Effector memory CD8-positive, alpha-beta T cell (primary cell): ENCODE measurements at places on chromosomes 1 and 21.
A peak's percentile ranks its signal among the peaks of the same experiment; 100 is the strongest.

DNA sequence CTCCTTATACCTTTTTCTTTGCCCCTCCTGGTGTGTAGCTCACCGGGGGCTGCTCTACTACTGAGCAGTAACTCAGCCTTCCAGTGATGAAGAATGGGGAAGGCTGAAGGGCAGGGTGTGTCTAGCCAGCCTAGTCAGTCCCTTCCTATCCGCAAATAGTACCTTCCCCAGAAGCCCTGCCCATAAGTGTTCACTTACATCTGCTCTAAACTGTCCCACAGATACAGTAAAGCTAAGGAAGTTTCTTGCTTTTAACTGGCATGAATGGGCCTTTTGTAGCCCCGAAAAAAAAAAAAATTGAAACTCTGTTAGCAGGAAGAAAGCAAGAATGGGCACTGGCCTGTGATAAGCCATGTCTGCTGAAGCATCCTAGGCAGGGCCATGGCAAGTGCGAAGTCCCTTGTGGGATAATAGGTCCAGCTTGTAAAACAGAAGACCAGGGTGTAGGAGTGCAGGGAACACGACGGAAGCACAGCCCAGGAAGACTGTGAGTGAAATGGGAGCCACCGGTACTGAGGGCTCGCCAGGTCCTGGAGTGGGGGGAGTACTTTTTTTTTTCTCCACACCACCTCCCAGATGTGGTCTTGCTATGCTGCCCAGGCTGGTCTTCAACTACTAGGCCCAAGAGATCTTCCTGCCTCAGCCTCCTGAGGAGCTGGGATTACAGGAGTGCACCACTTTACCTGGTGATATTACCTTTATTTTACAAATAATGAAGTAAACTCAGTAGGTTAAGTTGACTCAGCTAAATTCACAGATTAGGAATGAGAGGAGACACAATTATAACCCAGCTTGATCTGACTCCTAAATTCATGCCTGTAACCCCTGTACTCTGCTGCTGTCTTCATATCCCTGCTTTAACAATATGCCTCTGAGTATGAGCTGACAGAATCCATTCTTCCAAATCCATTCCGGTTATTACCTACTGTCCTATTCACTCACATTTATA is 347.5 kb downstream of the SMYD3 start:
- H3K27ac ChIP-seq = no peak overlapping the region
- no peak overlapping the region for H3K4me3 ChIP-seq
- no peaks in the 10 kb centered on the region for H3K36me3 ChIP-seq
- DNase-seq = no peak

- H3K27ac ChIP-seq = peak overlapping the region; percentile 95
- no peaks in the 10 kb centered on the region for H3K27me3 ChIP-seq
- peaks cover 62% of the 10 kb centered on the region for H3K4me1 ChIP-seq
- peak; percentile 27 for DNase-seq
- H3K36me3 ChIP-seq = peaks cover 14% of the 10 kb centered on the region
Measured at GRCh38 chr1:11736746-11737639, 1.1 kb downstream of the AGTRAP start.

DNA sequence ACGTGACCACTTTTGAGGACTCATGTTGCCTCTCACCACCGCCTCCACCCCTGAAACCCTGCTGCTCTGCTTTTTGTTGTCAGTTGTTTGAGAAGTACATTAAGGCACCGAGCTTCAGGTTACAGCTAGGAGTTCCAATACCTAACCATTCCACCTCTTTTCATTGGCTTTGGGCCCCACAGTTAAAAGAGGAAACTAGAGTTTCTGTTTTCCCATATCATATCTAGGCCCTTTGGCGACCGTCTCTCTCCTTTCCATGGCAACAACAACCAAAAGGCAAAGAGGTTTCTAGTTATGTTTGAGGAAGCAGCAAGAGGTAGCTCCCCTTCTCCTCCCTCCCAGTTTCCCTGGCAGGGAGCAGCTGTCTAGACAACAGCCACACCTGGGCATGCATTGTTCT is 5.9 kb downstream of the ANKRD35 start:
- peaks cover 14% of the 10 kb centered on the region for H3K27me3 ChIP-seq
- no peaks in the 10 kb centered on the region for H3K36me3 ChIP-seq
- no peak overlapping the region for H3K27ac ChIP-seq

DNA sequence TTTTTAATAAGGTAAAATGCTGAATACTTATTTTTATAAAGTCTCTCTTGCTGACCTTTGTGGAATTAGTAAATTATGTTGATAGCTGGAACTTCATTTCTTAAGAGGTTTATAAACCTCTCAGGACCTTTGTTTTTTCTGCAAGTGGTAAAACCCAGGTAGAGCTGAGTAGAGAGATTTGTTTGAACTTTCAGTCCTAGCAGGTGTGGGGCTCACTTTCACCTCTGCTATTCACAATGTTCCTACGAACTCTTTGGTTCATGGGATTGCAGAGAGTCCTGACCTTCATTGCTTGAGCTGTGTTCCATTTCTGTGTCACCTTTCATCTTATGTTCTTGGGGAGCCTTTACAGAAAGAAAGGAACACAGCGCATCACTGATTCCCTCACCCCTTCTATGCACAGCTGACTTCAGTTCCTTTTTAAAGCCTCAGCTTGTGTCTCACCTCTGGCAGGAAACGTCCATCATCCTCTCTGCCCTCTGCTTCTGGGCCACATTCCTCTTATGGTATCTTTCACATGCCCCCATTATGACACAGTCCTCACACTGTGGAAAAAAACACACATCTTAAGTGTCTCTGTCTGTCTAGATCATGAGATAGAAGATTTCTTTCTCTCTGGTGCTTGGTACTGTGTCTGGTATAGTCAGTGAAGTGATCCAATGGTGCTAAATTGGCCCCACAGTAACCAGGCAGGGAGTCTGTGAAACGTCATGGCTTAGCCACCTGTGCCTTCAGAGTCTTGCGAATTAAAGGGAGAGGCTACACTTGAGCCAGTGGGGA is 262.5 kb upstream of the B3GALT2 start:
- peak overlapping the region; percentile 53 for H3K4me3 ChIP-seq
- DNase-seq = no peak
- H3K36me3 ChIP-seq = peaks cover 3% of the 10 kb centered on the region
- peaks cover 8% of the 10 kb centered on the region for H3K4me1 ChIP-seq

DNA sequence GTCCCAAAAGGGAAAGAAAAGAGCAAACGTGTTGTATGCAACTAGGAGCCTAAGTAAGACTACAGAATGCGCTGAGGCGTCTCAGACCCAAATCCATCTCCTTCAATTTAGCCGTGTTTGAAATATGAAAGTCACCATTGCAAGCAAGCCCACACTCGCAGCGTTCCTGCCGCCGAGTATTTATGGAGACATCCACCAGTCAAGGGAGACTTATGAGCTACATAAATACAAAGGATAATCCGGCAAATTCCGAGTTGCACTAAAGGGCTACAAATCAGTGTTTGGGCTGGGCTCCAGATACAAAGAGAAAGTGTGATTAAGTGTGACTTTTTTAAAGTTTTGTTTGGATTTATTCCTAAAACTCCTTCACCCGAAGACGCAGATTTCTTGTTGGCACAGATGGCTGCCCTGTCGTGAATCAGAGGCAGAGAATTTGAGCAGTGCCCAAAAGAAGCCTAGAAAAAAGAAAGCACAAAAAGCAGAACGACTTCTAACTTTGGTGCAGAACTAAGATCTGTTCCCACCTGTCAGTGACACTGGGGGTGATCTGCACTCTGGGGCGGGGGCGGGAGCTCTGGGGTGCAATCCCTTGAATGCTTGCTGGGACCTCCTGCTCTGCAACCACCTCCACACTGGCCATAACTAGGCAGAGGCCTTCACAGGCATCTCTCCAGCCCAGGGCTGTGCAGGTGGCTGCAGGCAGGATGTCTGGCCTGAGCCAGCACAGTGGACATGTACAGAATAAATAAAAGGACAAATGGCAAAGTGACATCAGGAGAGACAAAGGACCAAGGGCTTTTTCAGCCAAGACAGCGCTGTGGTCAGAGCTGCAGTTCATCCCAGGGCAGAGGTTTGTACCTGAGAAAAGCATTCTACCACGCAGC is 489.7 kb downstream of the NPHP4 start:
- H3K36me3 ChIP-seq = no peaks in the 10 kb centered on the region
- no peak overlapping the region for H3K4me3 ChIP-seq
- no peak overlapping the region for H3K27ac ChIP-seq
- no peak for DNase-seq
- H3K27me3 ChIP-seq = peaks cover 50% of the 10 kb centered on the region
- H3K4me1 ChIP-seq = no peaks in the 10 kb centered on the region

GRCh38 chr21:35048706-35049617 is at the start of gene RUNX1:
Gene RUNX1 (minus strand): TSS chr21:35049302.
- peaks cover 61% of the 10 kb centered on the region for H3K4me1 ChIP-seq
- peak within 1 kb of the TSS; percentile 95 for H3K27ac ChIP-seq
- peak; percentile 80 for DNase-seq
- H3K4me3 ChIP-seq = peak within 1 kb of the TSS; percentile 92
- peaks cover 61% of the 10 kb centered on the region for H3K36me3 ChIP-seq
